ENCODE measurements at places on chromosomes 13 and 19.

DNA sequence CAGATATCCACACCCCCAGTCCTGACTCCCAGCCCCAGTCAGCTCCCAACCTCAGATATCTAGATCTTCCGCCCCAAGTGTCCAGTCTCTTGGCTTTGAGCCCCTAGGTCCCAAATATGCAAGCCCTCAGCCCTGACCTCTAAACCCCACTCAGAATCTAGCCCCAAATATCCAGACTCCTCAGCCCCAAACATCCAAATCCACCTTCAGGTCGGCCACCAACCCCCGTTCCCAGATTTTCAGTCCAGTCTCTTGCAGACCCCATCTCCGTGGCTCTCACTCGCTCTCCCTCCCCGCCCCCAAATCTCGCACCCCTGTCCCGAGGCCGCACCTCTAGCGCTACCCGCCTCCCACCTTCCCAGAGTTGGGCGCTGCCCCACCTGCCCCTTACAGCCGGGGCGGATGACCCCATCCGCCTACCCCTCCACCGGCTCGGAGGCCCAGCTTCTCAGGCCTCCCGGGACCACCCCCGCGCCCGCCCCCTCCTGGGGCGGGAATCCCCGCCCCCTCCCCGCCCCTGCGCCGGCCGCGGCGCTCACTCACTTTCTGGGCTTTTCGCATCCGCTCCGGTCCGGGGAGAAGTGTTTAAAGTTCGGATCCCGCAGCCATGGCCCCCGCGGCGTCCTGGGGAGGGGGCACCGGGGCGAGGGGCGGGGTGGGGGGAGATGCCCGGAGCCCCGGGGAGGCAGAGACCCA lies 604 bp downstream of the ERFL start:
- no peak for DNase-seq

DNA sequence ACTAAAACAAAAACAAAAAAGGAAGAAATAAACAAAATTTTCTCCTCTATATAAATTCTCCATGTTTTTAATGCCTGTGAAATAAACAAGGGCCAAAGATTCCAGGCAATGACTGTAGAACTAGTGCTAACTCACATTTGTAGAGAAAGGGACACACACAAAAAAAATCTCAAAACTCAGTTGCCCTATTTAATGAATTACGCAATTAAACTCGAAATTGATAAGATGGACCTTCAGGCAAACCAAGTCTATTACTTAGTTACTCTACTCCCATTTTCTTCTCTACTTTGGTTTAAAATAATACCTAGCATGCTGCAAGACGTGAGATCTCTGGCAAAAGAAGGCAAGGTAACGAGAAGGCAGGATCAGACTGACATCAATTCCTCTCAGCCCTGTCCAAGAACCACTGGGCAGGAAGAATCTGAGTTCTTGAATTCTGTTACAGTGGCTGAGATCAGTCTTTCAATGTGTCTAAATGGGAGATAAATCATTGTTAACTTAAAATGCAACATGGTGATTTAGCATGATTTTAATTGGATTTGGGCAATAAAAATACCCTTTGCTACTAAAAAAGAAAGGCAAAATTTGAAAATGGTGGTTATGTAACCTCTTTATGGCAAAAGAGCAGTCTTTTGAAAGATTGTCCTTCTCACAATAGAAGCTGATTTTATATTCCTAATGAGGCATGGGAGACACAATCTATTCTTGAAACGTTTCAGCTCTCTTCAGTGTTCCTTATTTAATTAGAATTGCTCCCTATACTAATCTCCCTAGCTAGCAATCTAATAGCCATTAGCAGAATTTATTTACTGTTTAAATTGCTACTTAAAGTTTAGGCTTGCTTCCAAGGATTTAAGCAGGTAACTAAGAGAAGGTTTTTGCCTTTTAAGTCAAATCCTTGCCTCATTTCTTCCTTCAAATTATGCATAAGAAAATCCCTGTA lies 25.9 kb downstream of the SPRY2 start:
- no peak for DNase-seq

GRCh38 chr19:49809160-49809940 lies 3.7 kb downstream of the FUZ start:
- no peak for DNase-seq

DNA sequence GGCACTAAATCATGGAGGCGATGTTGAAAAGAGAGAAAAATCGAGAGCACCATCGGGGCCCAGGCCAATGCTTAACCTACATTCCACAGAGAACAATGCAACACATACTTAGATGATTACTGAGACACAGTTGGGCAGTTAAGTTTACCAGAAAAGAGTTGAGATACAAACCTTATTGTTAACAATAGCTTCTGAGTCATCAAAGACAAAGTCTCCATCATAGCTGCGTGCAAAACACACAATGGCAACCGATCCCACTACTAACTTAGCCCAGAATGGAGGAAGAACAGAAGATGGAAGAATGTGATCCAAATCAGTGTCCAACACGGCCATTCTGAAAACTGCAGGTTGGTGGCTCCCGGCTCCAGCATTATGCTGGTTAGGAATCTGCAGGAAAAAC lies 6.2 kb downstream of the TMTC4 start:
- DNase-seq: no peak

GRCh38 chr13:35698911-35699576 lies 222.6 kb upstream of the MAB21L1 start:
- DNase-seq: no peak

DNA sequence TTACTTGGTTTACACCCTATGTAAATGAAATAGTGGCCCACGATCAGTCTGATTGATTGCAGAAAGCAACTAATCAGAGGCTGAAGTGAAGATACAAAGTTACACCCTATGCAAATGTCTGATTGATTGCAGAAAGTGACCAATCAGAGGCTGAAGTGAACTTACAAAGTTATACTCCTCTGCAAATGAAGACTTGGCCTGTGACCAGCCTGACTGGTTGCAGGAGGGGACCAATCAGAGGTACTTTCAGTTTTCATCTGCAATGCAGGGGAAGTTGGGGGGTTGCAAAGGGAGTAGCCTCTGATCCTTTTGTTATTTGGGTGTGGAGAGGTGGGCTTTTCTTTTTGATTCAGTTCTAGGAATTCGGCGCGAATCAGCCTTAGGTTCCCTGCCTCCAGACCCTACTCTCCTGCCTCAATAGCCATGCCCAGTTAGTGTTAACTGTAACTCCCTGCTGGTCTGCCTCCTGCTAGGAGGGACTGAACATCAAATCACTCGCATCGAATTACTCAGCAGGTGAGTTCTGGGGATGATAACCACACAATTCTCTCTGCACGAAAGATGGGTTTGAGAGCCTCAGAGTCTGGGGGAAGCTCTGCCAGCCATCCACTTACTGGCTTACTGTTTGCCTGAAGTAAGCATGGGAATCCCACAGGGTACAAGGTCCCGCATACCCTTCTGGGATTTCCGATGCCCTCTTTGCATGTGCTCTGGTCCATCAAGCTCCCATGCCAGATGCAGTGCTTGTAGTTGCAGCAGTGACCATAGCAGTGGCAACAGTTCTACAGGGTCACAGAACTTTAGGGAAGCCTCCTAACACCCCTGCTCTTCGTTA lies 7.5 kb downstream of the ARL11 start:
- no peak for DNase-seq

DNA sequence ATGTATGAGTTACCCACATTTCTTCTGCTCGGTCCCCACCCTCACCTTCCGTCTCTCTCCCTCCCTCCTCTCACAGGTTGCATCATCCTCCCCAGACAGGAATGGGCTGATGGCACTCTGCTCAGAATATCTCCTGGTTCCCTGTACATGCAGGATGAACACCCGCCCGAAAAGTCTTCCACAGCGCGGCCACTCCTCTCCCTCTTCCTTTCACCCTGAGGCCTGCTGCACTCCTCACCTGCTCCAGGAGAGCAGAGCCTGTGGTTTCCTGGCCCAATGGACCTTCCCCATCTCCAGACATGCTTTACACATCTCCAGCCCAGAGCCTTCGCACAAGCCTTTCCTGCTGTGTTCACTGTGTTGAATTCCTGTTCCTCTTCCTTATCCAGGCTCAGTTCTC lies 40.9 kb downstream of the GSX1 start:
- DNase-seq: no peak

DNA sequence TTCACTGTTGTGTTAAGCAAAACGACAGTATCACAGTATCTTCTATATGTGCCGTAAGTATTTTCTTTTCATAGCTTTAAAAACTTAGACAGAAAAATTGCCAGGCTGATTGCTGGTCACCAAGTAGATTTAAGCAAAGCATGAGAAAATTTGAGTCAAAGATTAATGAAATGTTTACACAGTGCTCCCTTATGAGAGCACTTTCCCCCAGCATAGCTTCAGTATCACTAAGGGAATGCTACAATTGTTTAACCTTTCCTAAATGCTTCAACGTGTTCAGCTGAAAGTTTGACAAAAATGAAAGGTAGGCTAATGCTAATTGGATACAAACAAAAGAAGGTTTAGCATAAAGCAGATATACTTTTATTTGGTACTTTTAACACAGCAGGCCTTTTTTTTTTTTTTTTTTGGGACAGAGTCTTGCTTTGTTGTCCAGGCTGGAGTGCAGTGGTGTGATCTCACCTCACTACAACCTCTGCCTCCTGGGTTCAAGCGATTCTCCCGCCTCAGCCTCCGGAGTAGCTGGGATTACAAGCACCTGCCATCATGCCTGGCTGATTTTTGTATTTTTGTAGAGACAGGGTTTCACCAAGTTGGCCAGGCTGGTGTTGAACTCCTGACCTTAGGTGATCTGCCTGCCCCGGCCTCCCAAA lies 23.4 kb downstream of the PCCA start:
- no peak for DNase-seq

- DNase-seq: no peak
Observed at GRCh38 chr19:36963280-36963679, 47.1 kb downstream of the ZNF568 start.

- no peak for DNase-seq
Observed at GRCh38 chr13:61592489-61592888, 176.8 kb upstream of the PCDH20 start.

GRCh38 chr13:113926951-113927660 lies 46.8 kb downstream of the C13orf46 start:
- DNase-seq: no peak

DNA sequence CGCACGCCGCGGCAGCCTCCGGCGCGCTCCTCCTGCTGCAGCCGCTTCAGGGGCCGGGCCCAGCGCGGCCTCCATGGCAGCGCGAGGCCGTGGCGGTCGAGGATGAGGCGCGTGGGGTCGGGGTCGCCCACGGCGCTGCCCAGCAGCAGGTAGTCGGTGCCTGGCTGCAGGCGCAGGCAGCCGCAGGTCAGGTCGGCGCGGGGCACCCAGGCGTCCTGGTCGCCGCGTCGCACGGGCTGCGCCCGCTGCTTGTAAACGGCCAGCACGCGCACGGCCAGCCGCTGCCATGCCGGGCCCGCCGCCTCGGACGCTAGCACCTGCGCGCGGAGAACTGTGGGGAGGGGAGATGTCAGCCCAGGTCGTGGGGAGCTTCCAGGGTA lies 11.1 kb downstream of the NTN5 start:
- DNase-seq: no peak

- no peak for DNase-seq
Observed at GRCh38 chr13:32824675-32825074, 191.5 kb upstream of the KL start.

DNA sequence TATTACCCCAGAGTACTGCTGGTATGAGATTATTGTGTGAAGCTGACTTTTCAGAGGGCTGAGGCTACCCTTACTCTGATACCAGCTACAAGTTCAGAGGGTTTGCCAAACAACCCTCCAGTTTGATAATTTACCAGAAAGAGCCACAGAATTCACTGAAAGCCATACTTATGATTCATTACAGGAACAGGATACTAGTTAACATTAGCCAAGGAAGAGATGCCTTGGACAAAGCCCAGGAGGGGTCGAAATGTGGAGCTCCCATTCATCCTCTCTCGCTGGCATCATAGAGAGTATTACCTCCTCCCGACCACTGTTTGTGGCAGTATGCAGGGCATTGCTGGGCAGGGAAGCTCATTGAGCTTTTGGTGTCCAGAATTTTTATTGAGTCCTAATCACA lies 364.3 kb downstream of the KCNRG start:
- DNase-seq: no peak

- no peak for DNase-seq
Observed at GRCh38 chr13:75702476-75702875, 66.3 kb downstream of the LMO7 start.

DNA sequence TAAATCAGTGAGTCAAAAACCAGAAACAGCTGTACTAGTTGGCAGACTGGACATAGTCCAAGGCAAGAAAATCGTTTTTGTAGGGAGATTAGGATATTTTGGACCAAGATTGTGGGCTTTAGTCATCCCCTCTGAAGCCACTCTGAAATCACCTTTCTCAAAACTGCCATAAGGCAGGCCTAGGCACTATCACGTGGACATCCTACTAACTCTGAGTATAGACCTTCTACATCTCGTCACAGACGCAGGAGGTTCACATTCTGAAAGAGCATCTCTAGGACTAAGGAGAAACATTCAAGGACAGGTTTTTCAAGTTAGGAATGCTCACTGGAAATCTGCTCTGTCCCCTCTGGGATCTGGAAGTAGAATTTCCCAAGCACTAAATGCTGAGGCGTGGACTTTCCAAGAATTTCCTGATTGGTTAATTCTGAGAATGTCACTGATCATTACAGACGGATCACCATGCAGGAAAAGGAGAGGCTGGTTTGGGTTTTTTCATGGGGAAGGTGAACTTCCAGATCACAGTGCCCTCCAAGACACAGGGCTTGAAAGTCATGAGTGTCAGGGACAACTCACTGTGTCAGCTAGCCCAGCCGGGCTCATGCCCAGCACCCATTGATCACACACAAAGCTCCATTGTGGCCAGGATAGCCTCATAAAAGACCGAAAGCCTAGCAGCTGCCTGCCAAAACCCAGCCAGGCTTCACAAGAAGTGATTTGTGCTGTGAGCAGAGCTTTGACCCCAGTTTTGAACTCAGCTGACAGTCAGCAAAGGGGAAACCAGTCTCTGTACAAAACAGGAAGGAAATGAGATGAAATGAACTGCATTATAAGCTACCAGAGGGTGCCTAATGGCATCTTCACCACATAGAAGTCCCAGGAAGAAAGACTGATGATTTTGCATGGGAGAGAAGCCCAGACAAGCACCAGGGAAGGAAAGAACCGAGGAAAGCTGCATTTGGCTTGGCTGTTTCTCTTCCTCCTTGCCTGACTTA lies 2.7 kb upstream of the RUBCNL start:
- no peak for DNase-seq

- DNase-seq: no peak
Observed at GRCh38 chr19:23222998-23223652, 27.1 kb downstream of the ZNF724 start.

GRCh38 chr13:24495151-24495729 lies 17.3 kb downstream of the PARP4 start:
- DNase-seq: no peak

DNA sequence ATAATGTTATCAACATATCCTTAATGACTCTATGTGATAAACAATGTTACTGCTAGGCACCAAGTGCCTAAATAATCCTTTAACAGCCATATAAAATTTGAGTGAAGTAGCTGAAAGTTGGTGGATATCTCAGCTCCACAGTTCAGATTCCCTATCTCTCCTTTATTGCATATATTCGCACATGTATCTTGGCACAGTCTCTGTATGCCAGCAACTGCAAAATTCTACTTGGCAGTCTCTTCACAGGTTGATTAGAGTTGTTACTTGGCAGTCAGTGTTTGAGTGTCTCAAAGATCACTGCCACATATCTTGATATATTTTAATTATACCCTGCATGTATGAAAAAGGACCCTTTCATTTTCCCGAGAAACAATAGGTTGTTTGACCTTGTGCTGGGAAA lies 879.3 kb downstream of the OLFM4 start:
- DNase-seq: no peak

- no peak for DNase-seq
Observed at GRCh38 chr13:46855166-46855565, 41.7 kb downstream of the HTR2A start.

All from cortex of kidney (tissue), 1 donor.